Activated CD4-positive, alpha-beta T cell treated with anti-CD3 and anti-CD28 coated beads, Interleukin-2, amount 50 U/mL, for 4 hours (primary cell): ENCODE measurements at places on chromosomes 2 and 18.

- no peak for DNase-seq
These were observed 129.7 kb downstream of the PKP4 start for GRCh38 chr2:158586491-158586890.

DNA sequence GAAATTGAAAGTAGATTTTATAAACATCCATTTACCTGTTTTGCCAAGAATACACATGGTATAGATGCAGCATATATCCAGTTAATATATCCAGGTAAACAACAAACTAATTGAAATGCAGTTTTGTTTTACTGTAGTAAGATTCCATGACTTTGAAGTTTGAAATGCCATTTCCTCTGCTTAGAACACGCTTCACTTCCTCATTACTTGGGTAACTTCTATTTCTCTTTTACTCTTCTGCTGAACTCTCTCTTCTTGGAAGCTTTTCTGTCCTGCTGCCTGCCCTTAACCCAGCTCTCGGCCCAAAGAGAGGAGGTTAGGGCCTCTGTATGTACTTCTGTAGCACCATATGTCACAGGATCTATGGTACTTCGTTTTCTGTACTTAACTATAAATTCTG is 14.1 kb upstream of the IL1RL2 start:
- DNase-seq: no peak

DNA sequence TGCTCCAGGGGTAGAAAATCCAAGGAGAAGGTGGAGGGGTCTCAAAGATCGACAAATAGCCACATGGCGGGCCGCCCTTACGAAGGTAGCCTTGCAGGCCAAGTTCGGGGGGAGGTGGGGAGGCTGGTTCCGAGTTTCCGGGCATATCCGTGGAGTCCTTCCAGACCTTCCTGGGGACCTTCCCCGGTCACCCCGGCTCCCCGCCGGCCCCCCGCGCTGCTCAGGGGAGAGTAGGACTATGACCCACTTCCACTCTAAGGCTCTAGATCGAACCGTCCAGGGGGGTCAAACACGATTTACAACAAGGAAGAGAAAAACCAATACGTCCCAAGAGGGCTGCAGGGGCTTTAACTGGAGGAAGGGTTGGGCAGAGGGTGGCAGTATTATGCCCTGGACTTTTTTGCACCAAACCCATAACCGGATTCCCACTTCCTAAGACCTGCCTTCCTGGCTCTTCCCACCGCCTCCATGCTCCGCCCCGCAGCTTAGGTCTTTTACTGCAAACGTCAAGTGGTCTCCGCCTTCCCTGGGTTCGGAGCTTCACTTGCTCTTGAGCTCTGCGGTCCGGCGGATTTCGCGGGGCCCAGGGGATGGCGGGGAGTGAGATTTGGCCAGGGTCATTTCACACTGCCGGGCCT is 779 bp upstream of the LYPD6 start:
- DNase-seq: no peak

- DNase-seq: no peak
These were observed 469.3 kb upstream of the MEX3C start for GRCh38 chr18:51666763-51667191.

DNA sequence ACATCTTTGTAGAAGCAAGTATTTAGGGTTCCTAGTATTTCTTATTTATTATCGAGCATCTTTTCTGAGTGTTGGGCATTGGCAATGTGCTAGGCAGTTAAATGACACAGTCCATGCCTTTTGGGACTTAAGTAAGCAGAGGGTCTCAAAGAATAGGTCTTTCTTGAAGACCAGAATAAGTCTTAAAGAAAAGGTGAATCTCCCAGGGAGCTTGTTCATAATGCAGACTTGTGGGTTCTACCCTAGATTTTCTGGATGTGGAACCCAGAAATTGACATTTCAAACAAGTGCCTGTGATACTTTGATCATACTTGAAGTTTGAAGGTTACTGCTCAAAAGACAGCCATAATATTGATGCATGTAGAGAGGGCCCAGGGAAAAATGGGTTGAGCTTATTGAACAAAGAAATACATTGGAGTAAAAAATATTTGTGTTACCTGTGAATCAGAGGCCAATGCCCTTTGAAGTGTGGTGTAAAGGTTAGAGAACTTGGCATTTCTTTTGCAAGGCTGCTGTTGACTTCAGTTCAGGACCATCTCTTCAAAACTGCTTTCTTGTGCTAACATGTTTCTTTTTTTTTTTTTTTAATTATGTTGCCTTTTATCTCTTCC is 24.4 kb downstream of the RPL37A start:
- no peak for DNase-seq

GRCh38 chr2:181526014-181526413 is 68.8 kb downstream of the ITGA4 start:
- DNase-seq: no peak

GRCh38 chr18:21444465-21445212 is 155.9 kb downstream of the ESCO1 start:
- no peak for DNase-seq

GRCh38 chr2:181984814-181985631 is 630 bp upstream of the PPP1R1C start:
- no peak for DNase-seq

DNA sequence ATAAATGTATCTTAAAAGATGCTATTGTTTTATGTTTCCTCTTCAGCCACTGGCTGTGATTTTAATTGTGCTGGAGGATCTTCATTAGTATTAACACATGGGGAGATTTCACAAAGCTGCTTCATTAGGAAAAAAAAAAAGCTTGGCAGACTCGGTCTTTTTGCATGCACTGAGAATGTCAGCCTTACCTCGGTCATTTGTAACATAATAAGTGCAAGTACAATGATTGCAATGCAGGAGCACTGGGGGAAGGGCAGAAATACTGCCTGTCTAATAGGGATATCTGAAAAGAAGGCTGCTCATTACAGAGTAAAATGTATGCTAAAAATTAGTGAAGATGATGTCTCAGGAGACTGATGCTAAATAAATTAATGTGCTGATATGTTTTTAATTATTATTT is 1.3 kb upstream of the BAZ2B start:
- no peak for DNase-seq

DNA sequence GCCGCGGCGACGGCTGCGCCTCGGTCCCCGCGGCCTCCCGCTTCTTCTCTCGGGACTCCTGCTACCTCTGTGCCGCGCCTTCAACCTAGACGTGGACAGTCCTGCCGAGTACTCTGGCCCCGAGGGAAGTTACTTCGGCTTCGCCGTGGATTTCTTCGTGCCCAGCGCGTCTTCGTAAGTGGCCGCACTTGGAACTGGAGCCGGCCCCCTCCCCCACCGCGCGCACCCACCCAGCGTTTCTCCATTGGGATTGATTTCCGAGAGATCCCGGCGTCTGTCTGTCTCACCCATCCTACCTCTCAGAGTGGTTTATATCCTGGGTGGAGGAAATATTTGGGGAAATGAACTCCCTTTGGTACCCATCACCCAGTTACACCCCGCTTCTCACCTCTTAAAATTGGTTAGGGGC is 498 bp downstream of the ITGAV start:
- no peak for DNase-seq

DNA sequence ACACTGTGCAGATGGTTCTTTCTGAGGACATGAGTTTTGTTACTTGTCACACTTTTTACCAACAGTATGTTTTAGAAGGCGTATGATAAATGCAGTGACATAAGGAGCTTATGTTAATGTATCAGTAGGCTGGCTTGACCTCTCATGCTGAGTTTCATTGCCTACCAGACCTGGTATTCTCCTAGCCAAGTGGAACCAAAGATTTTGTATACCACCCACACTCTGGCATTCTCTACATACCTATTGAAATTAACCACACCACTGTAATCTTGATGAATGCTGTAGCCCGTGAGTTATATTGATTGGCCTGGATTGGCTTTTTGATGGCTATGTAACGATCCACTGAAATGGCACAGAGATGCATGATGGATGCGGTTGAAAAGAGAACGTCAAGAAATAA is 11.4 kb downstream of the HTR2B start:
- DNase-seq: no peak

DNA sequence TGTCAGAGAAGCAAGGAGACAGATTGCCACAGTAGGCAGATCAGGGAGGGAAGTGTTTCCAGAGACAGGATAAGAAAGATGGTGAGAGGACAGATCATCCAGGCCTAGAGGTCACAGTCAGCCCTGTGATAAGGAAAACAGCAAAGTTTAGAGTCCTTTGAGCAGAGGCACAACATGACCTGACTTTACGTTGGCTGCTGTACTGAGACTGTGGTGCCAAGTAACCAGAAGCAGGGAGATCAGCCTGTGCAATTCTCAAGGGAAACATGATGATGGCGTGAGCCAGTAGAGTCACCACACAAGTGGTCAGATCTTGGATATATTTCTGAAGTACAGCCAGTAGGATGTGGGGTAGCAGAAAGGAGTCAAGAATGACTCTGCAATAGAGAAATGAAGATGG is 43.7 kb downstream of the SMC6 start:
- no peak for DNase-seq

DNA sequence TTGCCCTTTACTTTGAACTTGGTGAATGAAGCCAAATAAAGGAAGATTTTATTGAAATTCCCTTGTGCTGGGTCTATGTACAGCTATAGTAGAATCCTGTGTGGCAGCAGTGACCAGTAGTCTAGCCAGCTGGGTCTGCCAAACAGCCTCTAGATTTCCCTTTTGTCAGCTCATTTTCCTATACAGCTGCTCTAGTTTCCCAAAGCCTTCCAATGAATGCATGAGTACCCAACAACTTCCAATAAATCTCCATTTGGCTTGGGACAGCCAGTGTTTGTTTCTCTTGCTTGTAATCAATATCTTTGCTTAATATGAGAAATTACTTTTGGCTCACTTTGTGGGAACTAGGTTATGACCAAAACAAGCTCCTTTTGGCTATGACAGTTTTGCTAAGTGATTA is 43.6 kb downstream of the SCN9A start:
- DNase-seq: no peak

- DNase-seq: peak; percentile 11
These were observed 5.8 kb downstream of the SLC14A2 start for GRCh38 chr18:45621061-45621511.

- DNase-seq: no peak
These were observed 76.2 kb upstream of the NPAS2 start for GRCh38 chr2:100743741-100744140.

DNA sequence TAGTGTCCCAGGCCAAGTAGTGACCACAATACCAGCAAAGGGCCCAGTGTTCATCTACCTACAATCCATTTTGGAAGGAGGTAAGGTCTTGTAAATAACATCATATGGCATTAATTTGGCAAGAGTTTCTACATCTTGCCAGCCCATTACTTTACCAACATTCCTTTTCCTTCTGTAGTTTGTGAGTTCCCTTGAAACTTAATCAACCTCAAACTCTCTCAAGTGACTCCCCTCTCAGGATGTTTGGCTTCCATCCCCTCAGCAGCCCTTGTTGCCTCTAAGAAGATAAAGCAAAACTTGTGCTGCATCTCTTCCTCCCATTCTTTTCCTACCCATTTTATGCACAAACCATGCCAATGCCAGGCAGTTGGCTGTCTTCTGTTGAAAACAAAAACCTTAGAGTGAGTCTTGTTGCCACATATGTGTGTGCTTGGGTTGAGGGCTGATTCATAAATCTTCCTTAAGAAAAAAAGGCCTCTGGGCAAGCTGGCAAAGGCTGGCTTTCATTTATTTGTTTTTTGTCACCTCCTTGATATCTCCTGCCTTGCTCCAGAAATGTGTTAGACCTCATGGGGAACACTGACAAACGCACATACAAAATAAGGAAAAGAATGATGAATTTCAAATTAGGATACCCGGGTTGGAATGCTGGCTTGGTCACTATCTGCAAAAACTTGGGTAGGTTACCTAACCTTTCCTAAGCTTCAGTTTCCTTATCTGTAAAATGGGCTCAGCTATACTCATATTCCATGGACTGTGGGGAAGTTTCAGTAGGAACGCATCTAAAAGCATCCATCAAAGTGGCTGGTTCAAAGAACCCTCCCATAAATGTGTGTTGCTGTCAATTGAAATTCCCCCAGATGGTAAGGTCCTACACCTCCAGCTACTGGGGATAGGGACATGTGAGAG is 29.4 kb upstream of the ST3GAL5 start:
- no peak for DNase-seq

GRCh38 chr18:36903215-36903928 is 74.4 kb downstream of the KIAA1328 start:
- no peak for DNase-seq

- no peak for DNase-seq
These were observed 37.8 kb downstream of the KCTD18 start for GRCh38 chr2:200471928-200472645.

DNA sequence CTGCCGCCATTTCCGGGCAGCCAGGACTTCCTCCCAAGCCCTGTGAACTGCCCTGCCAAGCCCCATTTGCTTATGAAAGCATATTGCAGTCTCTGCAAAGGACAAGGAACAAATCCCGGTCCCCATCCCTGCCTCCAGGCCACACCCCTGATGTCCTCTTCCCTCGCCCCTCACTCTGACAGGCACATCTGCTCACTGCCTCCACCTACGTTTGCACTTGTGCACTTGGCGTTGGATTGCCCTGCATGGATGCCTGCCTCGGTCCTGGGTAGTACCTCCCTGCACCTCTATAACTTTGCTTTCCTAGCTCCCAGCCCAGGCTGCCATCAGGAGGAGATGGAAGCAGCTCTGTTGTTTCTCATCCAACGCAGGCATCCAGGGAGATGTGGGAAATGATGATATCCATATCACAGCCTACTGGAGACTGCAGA is 19.6 kb upstream of the RPL31 start:
- DNase-seq: no peak

DNA sequence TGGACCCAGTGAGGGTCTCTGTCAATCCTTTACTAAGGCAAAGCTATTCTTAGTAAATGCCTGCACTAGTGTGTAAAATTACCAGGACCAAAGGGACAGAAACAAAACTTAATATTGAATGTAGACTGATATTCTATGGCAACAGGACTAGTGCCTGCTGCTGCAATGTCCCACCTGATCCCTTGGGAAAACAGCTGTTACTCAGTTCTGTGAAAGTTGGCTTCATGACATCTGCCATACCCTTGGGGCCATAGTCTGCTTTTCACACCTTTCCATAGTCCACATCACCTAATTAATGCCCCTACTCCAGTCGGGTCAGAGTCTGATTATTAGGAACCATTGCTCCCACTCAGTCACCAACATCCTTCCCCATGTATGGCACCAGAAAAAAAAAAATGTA is 14.5 kb downstream of the DNAJC27 start:
- DNase-seq: no peak

GRCh38 chr2:96024336-96025193 is 10.2 kb downstream of the GPAT2 start:
- no peak for DNase-seq

DNA sequence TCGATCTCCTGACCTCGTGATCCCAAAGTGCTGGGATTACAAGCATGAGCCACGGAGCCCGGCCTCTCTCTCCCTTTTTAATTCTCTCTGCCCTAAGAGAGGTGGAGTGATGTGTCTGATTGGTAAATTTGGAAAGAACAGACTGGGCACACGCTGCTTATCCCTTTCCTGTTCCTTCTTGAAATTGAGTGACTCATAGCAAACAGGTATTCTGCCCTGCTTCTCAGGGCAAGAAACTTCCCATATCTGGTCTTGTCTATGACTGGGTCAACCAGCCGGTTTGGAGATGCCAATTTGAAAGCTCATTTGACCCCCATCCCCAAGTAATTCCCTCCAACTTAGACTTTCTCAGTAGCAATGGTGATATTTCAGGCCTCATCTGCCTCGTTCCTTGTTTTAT is 15.0 kb downstream of the LYPD1 start:
- DNase-seq: no peak

GRCh38 chr2:120269076-120269744 is 16.6 kb downstream of the RALB start:
- DNase-seq: no peak
